Kidney epithelial cell (primary cell): ENCODE measurements at places on chromosomes 7 and 10.

GRCh38 chr7:5083311-5083711 is 37.7 kb downstream of the RBAK start:
- no peak for DNase-seq

GRCh38 chr10:75304741-75305390 is 69.1 kb upstream of the COMTD1 start:
- no peak for DNase-seq

- no peak for DNase-seq
Measured at GRCh38 chr10:91196268-91197048, 24.0 kb upstream of the PCGF5 start.

DNA sequence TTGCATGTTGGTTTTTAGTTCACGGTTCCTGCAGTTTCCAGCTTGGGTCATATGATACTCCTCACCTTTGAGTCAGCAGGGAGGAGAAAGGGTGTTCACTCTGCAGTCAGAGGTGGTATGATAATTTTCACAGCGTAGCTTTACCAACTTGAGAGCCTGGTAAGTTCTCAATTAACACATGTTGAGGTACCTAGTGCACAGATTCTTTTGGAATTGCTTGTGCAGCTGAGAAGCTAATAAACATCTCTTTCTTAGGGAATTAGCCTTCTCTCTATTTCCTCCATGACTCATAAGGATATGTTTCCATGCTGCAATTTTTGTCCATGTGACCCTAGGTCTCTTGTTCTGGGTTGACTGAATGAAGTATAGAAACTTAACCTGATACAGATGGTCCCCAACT is 166.6 kb downstream of the KIF20B start:
- DNase-seq, result no peak

DNA sequence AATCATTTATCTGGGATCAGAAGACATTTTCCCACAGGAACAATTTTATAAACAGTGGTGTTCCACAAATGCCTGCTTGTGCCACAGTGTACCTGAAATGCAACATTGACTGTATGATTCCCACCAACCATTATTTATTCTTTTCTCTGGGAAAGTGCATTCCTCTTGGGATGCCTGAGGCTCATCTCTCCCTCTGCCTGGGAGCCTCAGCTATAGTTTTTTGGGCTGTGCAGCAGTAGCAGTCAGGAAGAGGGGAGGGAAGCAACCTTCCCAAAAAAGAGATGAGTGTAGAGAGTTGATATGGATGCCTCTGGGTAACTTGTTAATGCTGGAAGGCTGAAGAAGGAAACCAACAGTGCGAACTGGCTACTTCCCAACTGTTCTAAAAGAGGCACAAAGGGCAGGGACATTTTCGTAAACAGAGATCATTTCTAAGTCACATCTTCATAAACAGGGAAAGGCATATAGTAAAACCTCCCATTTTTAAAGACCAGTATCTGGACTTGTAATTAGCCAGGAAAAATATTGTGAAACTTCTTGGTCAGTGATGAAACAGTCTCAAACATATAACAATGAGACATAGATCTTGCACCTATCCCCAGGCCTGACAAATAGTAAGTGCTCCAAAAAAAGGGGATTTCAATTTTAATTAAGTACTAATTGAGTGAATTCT is 1.4 kb upstream of the CALD1 start:
- no peak for DNase-seq

DNA sequence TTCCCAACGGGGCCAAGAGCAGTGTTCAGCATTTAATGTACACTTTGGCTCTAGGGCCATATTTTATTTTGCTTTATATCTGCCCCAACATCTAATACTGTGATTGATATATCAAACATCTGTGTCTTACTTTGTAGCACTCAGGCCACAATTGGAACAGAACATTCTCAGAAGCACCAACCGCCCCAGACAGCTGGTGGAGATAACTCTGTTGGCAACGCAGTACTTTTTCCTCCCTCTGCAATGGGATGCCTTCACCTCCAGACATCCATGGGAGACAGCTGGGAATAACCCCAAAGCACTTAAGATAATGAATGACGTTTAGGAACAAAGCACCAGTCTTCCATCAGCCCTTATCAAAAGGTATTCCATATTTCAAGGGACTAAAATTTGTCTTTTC is 57.4 kb downstream of the PIP4K2A start:
- DNase-seq, result no peak

DNA sequence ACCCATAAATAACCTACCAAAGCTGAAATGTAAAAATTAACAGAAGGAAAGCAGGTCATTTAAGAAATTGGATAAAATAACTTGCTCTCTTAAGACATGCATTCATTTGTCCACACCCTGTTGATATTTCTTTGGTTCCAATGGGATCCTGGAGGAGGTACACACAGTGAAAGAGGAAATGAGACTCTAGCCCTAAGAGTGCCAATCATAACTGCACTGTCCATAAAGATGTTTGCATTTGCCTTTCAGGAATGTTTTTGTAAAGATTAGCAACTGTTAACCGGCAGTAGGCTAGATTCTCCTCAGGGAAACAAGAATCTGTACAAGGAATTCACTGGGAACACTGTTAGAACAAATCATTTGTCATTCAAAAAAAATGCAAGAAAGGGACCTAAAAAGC is 61.0 kb downstream of the MEOX2 start:
- no peak for DNase-seq

GRCh38 chr7:92841192-92841591 is 4.8 kb upstream of the CDK6 start:
- no peak for DNase-seq
